Stimulated activated CD8-positive, alpha-beta memory T cell treated with anti-CD3 and anti-CD28 coated beads, Interleukin-2, amount 100 ng/mL, for 48 hours (primary cell): ENCODE measurements at places on chromosomes 16 and 17.

DNA sequence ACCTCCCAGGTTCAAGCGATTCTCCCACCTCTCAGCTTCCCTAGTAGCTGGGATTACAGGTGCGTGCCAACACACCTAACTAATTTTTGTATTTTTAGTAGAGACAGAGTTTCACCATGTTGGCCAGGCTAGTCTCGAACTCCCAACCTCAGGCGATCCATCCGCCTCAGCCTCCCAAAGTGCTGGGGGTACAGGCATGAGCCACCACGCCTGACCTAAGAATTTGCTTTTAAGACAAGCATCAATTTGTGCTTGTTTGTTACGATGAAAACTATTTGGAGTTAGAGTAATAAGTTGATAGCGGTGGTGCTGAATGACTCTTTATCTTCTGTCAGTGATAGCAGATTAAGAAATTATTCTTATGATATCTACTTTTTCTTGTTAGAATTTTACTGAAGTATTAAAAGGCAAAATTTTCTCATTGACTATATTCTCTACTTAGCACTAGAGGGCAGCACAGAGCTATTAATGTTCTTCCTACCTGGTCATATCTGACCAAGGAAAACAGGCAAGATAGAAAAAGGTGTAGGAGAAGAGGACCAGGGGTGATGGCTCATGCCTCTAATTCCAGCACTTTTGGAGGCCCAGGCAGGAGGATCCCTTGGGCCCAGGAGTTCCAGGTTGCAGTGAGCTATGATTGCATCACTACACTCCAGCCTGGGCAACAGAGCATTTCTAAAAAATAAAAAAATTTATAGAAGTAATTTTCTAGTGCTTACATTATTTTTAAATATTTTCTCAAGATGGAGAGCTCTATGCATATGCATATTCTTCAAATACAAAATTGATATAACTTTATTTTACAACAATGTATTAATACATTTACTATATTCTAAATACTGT, 24.5 kb downstream of the STXBP4 start:
- no peak for DNase-seq

GRCh38 chr16:16121185-16121727, 102.0 kb downstream of the ABCC6 start:
- DNase-seq = no peak

DNA sequence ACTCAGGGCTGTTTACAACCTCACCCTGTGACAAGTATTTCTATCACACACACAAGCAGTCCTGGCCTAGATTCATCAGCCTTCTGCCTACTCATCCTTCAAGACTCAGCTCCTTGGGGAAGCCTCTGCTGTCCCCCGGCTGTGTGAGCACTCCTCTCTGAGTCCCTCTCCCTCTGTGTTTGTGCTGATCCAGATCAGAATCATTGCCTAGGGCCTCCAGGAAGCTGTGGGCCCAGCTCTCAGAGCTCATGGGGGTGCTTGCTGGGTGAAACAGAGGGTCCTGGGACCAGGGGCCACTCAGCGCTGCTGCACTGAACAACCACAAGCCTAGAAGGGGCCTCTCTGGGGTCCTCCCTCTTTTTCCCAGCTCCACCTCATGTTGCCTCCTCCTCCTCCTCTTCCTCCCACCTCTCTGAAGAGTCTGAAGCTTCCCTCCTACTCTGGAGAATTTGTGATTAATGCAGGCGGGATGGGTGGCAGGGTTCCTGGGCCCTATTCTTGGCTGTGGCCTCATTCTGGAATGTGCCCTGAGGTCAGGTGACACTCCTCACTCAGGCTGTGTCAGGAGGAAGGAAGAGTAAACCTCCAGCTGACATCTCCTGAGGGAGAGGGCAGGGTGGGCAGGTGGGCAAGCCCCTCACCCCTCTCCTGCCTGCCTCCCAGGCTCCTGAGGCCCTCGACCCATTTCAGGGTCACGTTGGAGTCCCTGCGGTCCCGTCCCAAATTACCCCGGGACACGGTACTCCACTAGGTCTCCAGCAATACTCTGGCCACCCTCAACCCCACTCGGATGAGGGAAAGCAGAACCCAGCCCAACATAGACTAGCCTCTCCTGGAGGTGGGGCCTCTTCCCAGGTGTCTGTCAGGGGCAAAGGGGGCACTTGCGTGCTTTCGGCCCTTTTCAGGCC, 10.1 kb downstream of the WFIKKN2 start:
- DNase-seq = no peak

DNA sequence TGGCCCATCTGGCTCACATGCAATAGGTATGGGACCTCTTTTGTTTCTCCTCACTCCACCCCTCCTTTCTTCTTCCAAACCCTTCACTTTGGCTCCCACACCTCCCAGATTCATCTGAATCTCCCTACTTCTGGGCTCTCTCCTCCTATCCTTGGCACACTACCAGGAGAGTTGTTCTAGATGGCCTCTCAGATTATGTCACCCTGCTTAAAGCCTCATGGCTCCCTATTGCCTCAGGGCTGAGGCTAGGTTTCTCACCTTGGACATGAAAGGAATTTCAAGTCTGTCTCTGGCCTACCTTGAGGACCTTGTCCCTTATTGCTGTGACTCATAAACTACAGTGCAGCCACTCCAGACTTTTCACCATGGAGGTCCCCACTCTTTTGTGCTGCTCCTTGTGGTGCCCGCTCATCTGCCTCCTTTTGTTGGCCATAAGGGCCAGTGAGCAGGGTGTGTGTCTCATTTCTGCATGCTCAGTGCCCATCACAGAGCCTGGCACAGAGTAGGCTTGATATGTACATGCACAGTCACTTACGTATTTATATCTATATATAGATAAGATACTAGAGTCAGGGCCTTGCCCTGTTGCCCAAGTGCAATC, 1.0 kb upstream of the MFAP4 start:
- no peak for DNase-seq

GRCh38 chr17:4945944-4946280, 2.4 kb downstream of the PFN1 start:
- no peak for DNase-seq

DNA sequence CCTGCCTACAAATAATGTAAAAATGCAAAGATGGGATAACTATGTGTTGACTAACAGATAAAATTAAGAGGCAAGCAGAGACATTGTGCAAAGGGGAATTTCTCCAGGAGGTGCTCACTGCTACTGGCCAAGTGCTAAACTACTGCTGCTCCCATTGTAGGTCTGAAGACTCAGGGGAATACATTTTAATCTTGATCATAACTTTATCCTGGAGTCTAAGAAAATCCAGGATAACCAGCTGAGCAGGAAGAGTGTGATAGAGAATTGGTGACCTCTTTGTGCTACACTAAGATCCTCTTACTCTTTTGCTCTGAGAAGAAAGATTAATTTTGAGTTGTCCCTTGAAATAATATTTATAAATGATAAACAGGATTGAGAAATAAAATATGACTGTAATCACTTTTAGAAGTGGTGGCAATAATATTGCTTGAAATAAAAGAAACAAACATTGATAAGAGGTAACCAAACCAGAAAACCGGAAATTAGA, 5.9 kb downstream of the RNF43 start:
- no peak for DNase-seq

DNA sequence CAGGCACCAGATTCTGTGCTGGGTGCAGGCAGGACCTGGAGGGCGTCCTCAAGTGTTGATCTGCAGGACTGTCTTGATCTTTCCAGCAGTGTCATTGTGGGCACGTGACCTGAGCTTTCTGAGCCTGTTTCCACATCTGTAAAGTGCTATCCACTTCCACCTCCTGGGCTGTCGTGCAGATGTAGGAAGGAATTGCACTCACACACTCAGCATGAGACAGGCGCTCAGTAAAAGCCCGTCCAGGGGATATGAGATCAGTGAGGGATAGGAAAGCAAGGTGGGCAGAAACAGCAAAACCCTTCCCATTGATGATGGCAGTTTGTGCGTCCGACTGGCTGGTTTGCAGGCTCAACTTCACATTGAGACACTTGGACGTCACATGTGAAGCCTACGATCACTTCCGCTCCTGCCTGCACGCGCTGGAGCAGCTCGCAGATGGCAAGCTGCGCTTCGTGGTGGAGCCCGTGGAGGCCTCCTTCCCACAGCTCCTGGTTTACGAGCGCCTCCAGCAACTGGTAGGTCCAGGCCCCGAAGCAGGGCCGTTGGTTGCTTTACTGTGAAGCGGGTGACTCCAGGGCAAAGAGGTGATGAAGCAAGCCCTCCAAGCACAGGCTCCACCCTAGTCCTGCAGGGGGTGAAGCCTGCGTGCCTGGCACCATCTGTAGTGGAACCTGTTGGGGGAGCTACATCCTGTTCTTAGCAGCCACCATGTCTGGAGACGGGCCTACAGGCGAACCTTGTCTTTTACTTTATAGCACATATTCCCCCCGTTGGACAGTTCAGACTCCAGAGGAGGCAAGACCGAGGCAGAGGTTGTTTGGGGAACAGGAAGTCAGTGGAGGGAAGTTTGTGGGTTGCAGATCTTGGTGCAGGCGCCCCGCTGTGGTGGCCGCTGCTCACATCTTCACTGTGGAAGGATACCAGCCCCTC, 23.0 kb downstream of the METTL22 start:
- DNase-seq = no peak

- DNase-seq = no peak
Measured at GRCh38 chr17:63479495-63480184, 2.8 kb downstream of the ACE start.

GRCh38 chr16:68086860-68087268, 1.7 kb downstream of the NFATC3 start:
- no peak for DNase-seq

- DNase-seq = no peak
Measured at GRCh38 chr16:82713778-82714177, 87.0 kb downstream of the CDH13 start.

- no peak for DNase-seq
Measured at GRCh38 chr16:78390508-78391324, 291.3 kb downstream of the WWOX start.

- DNase-seq = no peak
Measured at GRCh38 chr16:57534337-57534880, 2.0 kb downstream of the CCDC102A start.

DNA sequence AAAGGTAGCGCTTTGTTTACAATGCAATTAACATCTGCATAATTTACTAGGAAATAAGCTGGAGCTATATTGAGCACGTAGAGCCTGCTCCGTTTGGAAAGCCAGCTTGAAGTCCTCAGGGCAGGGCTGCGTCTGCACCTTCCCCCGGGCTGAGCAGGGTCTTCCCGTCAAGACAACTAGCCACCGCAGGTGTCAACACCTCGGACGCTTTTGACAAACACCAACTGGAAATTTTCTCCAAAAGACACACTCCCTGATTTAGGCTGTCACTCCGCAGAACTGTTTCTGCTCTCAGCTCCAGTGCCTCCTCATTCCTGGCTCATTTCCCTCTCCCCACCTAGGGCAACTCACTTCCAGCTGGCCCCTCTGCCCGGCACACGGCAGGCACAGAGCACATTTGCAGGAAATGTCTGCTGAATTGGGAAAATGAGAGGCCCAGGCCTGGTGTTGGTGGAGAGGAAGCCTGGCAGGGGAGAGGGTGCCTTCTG, 170.3 kb downstream of the MAF start:
- DNase-seq = no peak

DNA sequence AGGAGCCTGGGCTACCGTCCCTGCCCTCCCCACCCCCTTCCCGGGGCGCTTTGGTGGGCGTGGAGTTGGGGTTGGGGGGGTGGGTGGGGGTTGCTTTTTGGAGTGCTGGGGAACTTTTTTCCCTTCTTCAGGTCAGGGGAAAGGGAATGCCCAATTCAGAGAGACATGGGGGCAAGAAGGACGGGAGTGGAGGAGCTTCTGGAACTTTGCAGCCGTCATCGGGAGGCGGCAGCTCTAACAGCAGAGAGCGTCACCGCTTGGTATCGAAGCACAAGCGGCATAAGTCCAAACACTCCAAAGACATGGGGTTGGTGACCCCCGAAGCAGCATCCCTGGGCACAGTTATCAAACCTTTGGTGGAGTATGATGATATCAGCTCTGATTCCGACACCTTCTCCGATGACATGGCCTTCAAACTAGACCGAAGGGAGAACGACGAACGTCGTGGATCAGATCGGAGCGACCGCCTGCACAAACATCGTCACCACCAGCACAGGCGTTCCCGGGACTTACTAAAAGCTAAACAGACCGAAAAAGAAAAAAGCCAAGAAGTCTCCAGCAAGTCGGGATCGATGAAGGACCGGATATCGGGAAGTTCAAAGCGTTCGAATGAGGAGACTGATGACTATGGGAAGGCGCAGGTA, 762 bp downstream of the CDK12 start:
- peak; percentile 54 for DNase-seq

- DNase-seq = no peak
Measured at GRCh38 chr17:57724026-57724728, 20.9 kb downstream of the CCDC182 start.

DNA sequence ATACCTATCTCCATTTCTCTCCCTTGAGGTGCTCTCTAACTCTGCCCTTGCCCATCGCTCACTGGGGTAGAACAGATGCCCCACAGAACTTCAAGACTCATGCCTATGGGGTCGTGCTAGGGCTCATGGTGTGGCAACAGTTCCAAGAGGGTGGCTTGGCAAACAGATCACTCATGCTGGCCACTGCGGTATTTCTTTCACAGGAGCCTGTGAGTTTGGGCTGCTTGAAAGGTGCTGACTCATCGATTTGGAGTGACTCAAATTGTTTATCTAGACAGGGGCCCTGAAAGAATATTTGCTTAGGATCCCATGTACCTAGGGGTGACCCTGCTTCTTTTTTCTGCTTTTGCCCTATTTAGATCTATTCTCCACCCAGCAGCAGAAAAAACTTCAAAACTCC, 69.9 kb downstream of the IRX5 start:
- DNase-seq = no peak

DNA sequence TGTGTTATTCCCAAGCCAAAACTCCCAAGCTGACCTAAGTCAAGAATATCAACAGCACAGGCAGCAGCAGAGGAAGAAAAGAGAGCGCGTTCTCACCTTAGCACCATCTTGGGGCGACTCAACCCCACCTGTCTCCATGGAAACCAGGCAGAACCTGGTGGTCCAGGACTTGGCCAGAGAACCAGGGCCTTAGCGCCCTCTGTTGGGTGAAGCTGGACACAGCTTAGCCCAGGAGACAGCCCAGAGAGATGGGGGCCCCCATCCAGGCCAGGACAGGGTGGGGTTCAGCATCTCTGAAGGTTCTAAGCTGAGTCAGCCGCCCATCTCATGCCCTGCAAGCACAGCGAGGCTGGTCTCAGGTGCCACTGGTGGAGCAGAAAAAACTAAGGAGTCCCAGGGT, 60.1 kb upstream of the TMEM132E start:
- peak; percentile 5 for DNase-seq

DNA sequence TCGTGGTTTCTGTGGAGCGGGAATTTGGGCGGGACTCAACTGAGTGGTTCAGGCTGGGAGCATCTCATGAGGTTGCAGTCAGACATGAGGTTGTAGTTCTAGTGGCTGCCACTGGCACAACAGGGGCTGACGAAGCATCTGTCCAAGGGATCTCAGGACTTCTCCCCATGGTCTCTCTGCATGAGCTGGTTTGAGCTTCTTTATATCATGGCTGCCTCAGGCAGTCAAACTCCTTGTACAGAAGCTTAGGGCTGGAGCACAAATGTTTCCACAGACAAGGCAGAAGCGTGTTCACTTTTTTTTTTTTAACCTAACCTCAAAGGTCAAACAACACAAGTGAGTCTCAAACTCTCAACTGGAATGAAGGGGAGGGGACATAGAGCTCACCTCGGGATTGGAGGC, 243.3 kb downstream of the MSI2 start:
- no peak for DNase-seq

GRCh38 chr16:13426269-13426668, 493.7 kb upstream of the ERCC4 start:
- no peak for DNase-seq

- DNase-seq = peak; percentile 90
Measured at GRCh38 chr17:75271233-75271954, 363 bp upstream of the MIF4GD start.
